ENCODE measurements at places on chromosomes 4 and X. TPM values are rescaled to one million over a fixed set of nuclear protein-coding genes. Genes with fewer than 3 reads are reported as not detected.

The TAF7L gene
- total RNA-seq = not detected

DNA sequence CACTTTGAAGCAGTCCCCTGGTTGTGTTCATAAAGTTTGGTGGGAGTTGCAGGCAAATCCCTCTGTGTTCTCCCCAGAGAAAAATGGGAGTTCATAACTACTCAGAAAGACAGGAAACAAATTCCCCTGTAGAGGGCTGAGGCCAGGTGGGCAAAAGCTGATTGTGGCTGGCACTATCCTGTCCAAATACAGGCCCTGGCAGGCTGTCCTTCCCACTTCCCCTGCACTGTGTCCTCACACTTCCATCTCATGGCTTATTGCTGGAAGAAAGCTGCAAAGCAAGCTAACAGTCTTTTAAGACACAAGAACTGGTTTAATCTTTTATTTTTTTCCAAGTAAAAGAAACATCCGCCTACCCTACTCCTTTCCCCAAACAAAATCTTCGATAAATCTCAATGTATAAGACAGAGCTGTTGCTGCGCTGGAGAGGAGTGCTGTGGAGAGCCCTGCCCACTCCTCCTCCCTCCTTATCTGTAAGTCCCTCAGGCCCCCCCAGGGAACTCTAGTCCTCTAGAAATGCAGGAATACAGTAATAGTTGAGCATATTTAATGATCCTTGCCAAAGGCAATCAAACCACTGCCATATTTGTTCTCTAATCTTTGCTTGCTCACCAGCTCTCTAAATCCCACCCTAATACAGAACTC, 14.0 kb downstream of the TAPT1 start:
- no peak for DNase-seq

- peak; percentile 96 for DNase-seq
Measured at GRCh38 chr4:173529477-173530325, at the start of gene HAND2. HAND2 (minus strand) TSS chr4:173530229; CDS start chr4:173529289, 940 bp downstream.

The HTATSF1 gene
- 51.8 TPM for total RNA-seq

DNA sequence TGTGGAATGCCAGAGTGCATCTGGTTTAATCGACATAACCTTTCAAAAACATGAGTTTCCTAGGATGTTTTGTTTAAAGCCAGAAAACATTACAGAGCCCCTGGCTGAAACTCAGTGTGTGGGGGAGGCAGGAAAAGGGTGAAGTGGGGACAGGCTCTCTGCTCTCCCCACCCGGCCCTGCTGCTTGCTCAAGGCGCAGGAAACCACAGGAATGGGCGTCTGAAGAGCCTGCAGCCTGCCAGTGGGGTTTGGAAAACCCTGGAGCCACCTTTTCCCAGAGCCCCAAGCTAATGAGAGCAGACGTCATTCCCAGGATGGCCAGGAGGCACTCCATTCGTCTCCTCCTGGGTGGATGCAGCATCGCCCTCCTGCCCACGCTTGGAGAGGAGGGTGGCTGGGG, 240.6 kb downstream of the AFAP1 start:
- DNase-seq = no peak

The OTUD6A gene
- not detected for total RNA-seq

The TCEAL7 gene
- 11.3 TPM for total RNA-seq

The C4orf50 gene
- total RNA-seq = 1.4 TPM

DNA sequence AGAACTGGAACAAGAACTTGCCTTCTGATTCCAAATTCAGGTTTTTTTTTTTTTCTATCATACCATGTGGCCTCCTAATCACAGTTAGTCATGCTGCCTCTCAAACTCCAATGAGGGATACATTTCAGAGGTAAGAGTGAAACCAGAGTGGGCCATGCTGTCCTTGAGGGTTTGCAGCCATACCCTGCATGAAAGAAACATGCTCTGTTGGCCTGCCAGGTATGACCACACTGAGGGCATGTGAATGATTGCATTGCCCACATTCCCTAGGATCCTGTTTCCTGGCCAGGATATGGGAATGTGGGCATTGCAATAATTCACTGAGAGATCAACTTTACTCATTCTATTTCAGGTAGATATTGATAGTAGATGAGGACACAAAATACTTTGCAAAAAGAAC, 56.4 kb upstream of the DDIT4L start:
- DNase-seq = no peak

- peak; percentile 41 for DNase-seq
Measured at GRCh38 chr4:184267673-184268583, 50.3 kb upstream of the ENPP6 start.

DNA sequence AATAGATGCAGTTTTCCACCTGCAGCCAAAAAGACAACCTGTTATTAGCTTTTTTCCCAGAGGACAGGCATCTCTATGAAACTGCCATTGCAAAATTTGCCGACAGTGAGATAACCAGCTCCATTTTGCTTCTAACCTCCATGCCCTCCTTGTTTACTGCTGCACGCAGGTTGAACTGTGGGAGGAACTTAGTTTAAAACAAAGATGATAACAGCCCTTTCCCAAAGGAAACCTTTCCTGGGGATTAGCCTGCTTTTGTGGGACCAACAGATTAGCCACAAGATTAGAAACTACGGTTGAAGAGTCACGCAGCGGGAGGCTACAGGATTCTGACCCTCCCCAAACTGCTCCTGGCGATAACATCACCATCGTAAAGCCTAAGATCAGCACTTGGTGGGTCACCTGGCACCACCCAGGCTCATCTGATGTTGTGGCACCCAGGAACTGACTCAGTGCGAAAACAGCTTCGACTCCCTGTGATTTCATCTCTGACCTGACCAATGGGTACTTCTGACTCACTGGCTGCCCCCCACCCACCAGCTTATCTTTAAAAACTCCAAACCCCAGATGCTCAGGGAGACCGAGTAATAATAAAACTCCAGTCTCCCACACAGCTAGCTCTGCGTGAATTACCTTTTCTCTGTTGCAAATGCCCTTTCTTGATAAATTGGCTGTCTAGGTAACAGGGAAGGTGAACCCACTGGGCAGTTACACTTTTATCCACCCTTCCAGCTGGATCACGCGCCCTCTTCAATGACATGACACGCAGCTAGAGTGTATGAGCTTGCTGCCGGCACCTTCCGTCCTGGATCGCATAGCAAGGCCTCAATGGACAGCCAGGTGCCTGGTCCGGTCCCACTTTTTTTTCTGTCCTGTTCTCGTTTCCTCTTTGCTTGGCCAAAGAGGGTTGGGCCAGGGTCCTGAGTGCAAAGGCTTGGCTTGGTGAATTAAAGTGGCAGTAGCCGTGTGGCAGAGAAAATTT, 27.2 kb downstream of the NOP14 start:
- no peak for DNase-seq

DNA sequence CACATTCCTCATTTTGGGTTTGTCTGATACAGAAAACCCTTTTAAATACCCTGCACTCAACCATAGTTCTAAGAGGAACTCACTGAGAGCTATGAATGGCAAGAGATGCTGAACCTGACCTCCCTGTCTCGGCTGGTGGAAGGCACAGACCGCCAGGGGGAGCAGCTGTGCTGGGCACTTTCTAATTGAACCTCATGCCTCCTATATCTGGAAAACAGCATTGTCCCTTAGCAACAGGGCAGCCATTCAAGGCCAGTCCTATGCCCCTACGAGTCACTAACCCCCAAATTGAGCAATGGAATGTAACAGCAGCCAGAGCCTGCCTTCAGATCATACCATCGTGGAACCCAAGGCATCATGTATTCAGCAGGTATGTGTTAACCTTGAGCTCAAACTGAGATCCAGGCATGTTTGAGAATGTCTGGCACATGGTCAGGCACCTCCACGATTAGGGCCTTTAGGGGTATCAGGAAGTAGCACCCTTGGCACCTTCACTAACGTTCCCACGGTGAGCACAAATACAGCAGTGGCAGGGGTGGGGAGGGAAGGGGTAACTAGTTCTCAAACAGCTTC, 5.1 kb downstream of the USP27X start:
- peak; percentile 42 for DNase-seq

DNA sequence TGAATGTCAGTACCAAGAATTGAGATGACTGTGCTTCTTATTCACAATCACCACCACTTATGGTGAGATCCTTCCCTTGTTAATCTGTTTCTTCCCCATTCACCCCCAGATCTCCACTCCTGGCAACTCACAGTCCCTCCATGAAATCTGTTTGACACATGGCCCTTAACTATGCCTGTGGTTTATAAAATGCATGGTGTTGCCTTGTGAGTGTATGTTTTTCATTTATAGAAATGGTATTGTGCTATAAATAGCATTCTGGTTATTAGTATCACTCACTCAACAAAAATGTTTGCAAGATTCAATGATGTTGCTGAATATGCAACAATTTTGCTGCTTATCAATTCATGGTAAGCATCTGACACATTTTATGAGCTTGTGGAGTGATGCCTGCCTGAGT, 131.0 kb downstream of the PRKX start:
- DNase-seq = no peak

The GK2 gene
- 3.9 TPM for total RNA-seq

GRCh38 chrX:153983321-153983801, 10.8 kb downstream of the TMEM187 start:
- DNase-seq = no peak

The PLAC8 gene
- total RNA-seq = 0.72 TPM

DNA sequence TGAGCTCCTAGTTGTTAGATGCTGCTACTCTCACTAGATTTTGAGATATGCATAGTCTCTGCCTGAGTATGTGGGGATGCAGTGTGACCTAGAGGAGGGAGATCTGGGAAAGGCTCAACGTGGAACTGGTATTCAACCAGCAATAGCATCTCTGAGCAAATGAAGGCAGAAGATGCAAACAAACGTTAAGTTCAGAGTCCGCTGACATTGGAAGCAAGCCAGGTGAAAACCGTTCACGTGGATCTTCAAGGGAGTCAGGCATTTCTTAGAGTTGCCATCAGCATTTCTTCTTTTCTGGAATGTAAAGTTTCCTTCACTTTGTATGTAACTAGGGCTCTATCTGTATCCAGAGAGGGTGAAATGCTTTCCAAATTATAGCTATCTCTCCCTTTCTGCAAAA, 59.9 kb downstream of the C4orf51 start:
- no peak for DNase-seq

- DNase-seq = no peak
Measured at GRCh38 chr4:66062044-66062443, 391.8 kb upstream of the EPHA5 start.

DNA sequence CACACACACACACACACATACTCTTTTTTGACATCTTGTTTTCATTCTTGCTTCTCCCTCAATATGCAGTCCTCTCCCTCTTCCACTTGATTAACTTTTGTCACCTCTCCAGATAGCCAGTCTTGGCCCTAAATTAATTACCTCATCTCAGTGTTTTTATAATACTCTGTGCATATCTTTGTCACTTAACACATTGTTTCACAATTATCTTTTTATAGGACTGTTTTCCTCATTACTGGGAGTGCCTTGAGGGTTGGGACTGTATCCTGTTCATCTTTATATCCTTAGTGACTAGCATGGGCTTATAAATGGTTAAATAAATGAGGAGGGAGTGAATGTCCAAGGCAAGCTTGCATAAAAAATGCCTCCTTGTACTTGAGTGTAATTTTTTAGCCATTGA, 33.1 kb downstream of the SYNPO2 start:
- DNase-seq = no peak

- no peak for DNase-seq
Measured at GRCh38 chrX:19883878-19884277, 3.5 kb downstream of the SH3KBP1 start.

The ETDB gene
- not detected for total RNA-seq

DNA sequence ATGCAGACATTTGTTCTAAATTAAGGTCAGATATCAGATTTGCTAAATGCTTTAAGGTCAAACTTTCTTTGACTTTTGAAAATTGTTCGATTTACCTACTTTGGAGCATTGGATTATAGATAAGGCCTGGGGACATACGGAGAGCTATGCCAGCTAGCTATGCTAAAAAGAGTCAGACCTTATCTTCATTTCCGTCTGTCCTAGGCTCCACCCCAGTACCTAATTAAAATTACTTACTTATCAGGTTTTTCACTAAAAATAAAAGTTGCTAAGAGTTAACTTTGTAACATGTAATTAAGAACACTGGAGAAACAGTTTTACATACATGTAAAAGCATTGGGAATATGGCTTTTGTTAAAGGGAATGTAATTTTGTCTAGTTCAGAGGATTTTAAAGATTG, 7.1 kb upstream of the TMEM35A start:
- DNase-seq = no peak

The PNMA5 gene
- 0.24 TPM for total RNA-seq

The ASMT gene
- not detected for total RNA-seq

- DNase-seq = no peak
Measured at GRCh38 chr4:81039351-81039972, 9.0 kb downstream of the BMP3 start.

The PRKX gene
- total RNA-seq = 78.0 TPM

DNA sequence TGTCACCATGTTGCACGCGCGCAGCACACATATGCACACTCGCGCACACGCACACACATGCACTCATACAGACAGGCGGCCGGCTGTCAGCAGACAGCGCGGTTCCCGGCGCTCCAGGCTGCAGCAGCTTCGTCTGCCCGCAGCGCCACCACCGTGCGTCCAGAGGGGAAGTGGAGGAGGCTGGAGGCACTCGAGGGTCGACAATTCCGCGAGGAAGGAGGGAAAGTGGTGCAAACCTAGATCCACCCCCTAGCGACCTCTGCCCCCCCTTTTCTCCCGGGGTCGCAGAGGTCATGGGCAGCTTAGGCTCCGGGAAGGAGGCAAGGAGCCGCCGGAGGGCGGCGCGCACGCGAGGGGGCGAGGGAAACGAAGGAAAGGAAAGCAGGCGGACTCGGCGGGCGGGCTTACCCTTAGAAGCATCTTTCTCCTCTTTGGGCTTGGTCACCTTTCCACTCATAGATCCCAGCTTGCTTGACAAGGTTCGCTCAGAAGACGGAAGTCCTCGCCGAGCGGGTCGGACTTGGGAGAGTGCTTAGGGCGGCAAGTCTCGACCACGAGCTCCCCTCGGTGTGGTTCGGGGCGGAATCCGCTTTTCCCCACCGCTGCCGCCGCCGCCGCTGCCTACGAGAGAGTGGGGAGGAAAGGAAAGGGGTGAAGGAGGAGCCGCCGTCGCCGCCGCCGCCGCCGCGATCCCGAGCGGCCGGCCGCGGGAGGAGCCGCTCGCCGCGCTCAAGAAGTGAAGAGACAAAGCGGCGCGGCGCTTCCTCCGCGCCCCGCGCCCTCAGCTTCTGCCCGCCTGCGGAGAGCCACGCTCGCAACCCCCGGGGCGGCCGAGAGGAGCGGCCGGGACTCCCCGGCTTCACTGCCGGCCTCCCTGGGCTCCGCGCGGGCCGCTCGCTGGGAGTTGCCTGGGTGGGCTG, 326.6 kb upstream of the F9 start:
- peak; percentile 1 for DNase-seq

- DNase-seq = no peak
Measured at GRCh38 chrX:53324803-53325202, 43.4 kb upstream of the IQSEC2 start.

The DDX60 gene
- 22.9 TPM for total RNA-seq

The RASSF6 gene
- 4.1 TPM for total RNA-seq

DNA sequence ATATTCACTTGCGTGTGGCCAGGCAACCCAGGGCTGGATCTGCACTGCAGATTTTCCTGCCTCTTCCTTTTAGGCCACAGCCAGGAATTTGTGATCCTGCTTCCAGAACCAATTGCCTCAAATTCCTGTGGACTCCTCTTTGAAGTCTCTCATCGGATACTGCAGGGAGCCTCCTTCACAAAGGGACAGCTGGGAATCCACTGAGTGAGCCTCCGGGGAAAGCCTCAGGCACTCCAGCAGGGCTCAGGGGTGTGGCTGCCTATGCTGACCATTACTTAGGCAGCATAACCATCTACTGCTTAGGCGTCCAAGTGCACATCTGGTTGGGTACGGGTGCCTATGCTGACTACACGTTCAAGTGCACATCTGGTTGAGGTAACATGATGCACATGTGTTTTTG, 321.5 kb downstream of the NLGN4X start:
- DNase-seq = no peak
